Hematopoietic multipotent progenitor cell treated with erythropoietin and hydrocortisone succinate and interleukin-3 and kit ligand, for 6 days (in vitro differentiated cells): ENCODE measurements at places on chromosomes 6 and 20.

DNA sequence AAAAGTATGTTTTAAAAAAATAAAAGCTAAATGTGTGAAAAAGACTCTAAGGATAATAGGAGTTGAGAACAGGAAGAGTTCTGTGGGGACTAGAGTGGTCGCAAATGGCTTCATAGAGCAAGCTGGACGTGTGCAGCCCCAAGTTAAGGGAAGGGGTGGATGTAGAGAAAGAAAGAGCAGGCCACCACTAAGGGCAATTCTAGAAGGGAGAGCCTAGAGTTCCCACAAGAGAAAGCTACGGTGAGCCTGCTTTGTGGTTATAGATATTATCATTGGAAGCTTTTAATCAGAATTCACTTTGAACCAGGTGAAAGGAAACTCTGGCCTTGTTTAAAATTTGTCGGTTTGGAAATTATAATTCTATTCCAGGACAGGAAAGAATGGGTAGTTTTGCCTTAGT lies 101.6 kb downstream of the HIVEP2 start:
- DNase-seq, result no peak

DNA sequence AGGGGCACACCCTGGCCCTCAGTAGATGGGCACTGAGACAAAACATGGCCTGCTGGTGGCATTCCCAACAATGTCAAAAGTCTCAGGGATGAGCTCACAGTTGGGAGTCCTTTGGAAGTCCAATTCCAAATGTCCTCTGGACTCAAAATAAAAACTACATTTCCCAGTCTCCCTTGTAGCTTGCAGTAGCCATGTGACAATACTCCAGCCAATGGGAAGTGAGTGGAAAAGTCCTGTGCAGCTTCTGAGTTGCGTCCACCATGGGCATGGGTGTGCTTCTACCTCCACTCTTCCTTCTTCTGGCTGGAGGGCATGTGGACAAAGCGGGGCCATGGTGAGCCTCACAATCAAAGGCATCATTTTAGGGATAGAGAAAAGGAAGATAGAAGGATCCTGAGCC lies 5.8 kb upstream of the ADAM33 start:
- DNase-seq, result no peak

- DNase-seq, result no peak
These were observed 566.4 kb downstream of the BMP2 start for GRCh38 chr20:7333841-7334240.

GRCh38 chr6:145036236-145036635 lies 699.1 kb downstream of the EPM2A start:
- no peak for DNase-seq

GRCh38 chr20:43404878-43405277 lies 52.8 kb upstream of the SRSF6 start:
- DNase-seq, result peak; percentile 28
